ENCODE measurements at places on chromosomes 11 and 22.

DNA sequence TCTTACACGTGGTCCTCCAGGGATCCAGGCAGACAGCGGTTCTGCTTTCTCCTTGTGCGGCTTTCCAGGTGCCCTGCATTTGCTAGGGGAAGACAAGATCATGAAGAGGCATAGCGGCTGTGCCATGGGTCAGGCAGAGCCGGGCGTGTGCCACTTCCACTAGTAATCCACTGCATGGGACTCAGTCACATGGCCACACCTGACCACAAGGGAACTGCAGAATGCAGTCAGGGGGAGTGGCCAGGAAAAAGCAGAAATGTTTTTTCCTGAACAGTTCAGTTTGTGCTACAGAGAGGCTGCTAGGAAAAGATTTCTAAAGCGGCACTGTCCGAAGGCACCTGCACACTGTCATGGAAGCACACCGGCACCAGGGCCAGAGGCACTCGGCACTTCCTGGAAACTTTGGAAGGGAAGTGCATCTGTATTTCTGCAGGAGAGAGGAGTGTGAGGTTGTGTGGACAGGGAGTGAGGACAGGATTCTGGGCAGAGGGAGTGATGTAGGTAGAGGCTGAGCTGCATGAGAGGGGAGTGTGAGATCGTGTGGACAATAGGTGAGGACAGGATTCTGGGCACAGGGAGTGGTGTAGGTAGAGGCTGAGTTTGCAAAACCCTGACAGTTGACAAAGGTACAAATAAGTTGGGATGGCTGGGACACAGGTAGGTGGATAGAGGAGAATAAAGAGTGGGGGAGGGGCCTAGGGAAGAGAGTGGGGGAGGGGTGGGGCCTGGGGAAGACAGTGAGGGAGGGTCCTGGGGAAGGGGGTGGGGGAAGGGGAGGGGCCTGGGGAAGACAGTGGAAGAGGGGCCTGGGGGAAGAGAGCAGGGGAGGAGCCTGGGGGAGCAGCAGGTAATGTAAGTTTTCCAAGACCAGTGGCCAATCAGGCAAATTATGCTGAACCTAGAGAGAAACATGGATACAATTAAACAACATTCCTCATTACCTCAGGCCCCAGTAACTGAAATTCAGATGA is 1436.3 kb downstream of the TBC1D22A start:
- no peak for DNase-seq

- DNase-seq = no peak
Measured at GRCh38 chr11:117219455-117219854, 12.4 kb downstream of the PCSK7 start.

DNA sequence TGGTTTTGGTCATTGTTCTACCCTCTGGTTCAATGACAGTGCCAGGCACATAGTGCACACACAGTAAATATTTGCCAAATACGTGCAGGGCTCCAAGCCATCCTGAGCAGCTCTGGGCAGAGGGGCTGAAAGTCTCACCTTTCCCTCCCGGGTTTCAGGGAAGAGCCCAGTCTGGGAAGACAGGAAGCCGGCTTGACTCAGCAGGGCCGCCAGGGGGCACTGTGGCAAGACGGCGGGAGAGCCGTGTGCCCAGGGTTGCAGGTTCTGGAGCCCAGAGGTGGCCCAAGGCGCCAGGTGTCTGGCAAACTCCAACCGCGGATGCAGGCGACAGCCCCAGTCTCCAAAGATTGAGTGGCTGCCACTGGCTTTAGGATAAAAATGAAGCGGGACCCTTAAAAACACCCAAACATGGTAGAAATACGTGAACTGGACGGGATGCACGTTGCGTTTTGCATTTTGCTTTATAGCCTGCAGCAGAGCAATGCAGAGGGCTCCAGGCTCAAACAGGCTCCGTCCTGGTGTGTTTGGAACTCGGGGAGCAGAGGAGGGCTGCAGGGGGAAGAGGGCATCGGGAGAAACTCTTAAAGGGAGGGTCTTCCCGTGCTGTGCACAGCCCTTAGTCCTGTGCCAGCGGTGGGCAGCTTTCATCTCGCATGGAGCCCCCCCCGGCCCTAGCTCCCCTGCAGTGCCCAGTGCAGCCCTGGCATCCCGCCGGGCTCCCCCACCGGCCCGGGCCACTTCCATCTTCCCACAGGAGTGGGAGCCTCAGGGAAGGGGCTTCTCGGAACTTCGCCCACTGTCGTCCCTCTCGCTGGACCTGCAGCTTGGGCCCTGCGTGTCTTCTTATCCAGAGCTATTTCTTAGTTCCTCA is 10.7 kb downstream of the KRTAP5-5 start:
- no peak for DNase-seq

DNA sequence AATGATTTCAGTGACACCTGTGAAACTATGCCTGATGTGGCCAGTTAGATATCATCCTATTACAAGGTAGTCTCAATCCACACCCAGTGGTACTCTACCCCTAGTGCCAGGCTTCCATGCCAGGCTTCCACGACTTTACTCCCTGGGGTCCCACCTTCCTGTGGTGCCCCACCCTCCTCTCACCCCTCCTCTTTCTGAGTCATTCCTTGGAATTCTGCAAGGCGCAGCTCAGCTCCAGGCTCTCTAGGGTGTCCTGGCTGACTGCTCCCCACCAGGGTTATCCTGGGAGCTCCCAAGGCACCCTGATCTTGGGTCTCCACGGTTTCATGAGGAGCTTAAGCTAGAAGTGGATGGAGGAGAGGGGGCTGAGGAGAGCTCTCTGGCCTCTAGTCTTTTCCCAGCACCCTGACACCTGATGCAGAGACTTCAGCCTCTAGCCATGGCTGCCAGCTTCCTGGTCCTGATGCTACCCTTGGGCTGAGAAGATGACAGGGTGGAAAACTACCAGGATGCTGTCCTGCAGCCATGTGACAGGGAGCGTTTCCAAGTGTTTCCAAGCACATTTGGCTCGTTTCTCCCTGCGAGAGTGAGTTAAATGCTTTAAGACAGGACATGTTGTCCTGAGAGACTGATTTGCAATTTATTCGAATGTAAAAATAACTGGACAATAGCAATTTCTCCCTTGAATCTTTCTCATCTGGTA is 1461.2 kb downstream of the TBC1D22A start:
- DNase-seq = no peak

GRCh38 chr11:43802509-43802908 is 78.1 kb upstream of the ALKBH3 start:
- no peak for DNase-seq

- no peak for DNase-seq
Measured at GRCh38 chr22:42511401-42511891, 8.2 kb downstream of the RRP7A start.

DNA sequence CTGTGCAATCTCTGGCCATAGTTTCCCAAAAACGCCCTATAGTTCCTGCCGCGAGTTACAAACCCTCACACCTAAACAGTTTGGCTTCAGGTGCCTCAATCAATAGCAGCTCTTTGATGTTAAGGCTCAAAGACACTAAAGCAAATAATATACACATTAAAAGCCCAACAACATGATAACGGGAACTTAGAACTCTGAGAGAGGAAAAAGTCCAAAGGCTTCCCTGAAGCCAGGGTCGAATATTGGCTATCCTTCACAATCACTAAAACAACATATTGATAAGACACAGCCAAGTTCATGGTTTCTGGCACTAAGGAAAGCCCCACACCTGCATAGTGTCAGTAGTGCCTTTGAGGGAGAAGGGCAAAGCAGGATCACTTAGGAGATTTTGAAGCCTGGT is 54.9 kb downstream of the NTM start:
- no peak for DNase-seq

DNA sequence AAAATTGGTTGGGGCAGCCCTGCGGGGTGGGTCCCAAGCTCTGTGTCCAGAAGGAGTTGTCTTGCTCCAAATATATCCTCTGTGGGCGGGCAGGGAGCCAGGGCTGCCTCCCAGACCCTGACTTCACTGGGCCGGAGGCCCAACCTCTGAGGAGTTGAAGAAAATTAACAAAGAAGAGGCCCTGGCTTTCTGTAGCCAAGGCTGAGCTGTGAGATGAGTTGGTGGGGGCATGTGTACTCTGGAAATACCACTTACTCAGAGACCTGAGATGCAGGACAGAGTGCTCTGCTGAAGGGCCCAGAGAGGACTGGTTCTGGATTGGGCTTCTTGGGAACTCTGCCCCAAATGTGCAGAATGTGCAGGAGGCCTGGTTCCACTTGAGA is 96.3 kb downstream of the SWAP70 start:
- DNase-seq = no peak

DNA sequence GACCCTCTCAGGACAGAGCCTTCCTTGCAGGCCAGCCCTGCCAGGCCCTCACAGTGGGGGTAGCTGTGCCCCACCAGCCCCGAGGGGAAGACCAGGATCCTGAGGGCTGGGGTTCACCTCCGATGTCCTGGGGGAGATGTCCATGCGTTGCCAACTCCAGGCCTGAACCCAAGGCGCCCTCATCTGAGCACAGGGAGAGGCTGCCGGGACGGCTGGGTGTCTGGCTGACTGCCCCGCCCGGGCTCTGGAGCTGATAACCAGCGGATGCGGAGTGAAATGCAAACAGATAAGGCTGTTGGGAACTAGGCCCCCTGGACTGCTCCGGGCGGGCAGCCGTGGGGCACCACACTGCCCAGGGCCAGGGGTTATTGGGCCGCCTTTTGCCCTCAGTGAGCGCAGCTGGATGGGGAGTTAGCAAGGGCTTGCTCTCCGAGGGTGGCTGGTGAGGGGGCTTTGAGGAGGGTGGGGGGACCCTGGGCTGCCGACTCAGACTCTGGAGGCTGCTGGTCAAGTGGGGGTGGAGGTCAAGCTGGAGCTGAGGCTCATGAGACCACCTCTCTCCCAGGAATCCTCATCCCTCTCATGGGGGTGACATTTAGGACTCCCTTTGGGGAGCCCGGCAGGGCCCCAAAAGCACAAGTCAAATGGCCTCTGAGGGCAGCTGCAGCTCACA is 5.6 kb upstream of the MUC6 start:
- no peak for DNase-seq
